AG10803 (cell line): ENCODE measurements at places on chromosomes 12 and 14.

DNA sequence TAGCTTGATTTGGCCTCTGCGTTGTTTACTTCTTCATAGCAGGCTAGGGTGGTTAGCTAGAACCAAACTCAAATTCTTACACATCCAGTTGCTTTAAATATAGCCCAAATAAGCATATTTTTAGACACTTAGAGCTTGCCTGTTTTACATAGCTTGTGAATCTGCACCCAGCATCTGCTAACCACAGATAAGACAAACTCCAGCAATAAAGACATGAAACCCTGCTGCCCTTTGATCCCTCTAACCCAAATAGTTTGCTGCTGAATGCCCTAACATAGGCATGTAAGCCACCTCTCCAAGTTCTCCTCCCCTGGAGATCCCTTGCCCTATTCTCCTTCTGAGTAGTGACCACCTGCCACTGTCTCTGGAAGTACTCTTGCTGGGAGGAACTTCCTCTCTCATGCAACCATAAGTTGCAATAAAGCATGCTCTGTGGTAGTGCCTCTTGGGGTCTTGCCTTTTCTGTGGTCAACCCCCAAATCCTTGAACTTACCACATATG, 185.6 kb downstream of the TMEM117 start:
- no peak for DNase-seq

GRCh38 chr12:115790526-115790925, 487.0 kb downstream of the MED13L start:
- no peak for DNase-seq

- DNase-seq: peak; percentile 2
Measured at GRCh38 chr12:52603314-52603713, 2.1 kb upstream of the KRT72 start.

GRCh38 chr14:77562681-77563080, 53.8 kb downstream of the SPTLC2 start:
- peak; percentile 42 for DNase-seq

- DNase-seq: no peak
Measured at GRCh38 chr12:110957652-110958051, 37.3 kb upstream of the MYL2 start.

DNA sequence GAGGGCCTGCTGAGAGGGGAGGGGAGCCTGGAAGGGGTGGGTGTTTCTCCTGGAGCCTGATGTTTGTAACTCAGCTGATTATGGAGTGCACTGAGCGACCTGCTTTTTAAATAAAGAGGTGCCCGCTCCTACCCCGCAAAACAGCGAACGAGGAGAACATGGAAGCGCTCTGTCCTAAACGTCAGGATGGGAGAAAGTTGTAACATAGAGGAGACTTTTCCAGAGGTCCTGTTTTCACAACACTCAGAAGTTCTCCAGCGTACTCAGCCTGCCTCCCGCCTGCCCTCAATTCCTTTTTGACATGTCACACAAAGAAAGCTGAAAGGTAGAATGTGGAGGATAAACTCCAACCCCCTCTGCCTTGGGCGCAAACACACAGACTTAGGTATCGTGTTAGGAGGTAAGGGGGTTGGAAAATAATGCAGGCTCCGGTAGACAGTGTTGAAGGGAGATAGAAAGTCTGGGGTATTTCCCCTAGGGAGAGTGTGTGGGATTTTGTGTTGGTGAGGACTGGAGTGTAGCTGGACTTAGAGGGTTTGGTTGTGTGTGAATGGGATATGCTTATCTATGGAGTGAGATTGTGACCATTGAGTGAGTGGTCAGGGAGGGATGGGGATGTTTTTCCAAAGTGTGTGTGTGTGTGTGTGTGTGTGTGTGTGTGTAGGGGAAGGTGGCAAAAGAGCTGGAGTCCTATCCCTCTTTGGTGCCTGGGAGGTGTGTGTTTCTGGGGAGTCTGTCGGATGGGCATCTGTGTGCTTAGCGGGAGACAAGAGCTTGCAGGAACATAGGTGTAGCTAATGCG, 2.1 kb downstream of the NTF3 start:
- no peak for DNase-seq

GRCh38 chr12:80268924-80269749, 169.8 kb downstream of the OTOGL start:
- peak; percentile 75 for DNase-seq

DNA sequence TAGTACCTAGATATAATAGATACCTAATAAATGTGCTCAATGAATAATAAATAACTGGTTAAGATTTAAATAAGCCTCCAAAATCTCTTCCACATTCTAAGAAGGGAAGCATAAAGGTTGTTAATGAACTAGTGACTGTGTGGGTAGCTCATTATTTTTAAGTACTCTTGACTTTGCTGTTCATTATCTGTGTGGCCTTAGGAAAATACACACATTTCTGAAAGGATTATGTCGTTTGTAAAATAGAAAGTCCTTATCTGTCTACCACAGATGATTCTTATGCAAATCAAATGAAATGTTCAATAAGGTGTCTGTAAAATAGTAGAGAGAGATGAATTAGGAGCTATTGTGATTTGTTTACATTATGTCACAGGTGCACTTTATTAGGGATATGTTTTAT, 119.5 kb downstream of the LRRK2 start:
- DNase-seq: no peak

GRCh38 chr12:53093777-53094393, 3.6 kb upstream of the IGFBP6 start:
- no peak for DNase-seq

DNA sequence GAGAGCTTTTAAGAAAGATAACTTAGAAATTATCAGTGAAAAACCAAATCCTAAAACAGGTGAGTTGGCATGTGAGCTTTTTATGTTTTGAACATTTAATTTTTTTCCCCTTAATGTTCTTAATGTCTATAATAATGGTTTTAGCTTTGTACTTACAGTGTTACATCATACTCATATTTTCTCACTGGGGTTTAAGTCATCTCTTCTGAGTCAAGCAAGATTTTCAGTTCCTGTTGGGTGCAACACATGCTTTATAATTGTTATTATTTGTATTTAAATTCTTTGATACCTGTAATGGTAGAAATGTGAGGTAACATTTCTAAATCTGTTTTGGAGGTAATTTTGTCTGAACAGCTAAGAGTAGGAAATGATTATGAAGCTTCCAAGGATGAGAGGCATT, 113.0 kb downstream of the PLEKHA5 start:
- DNase-seq: no peak

GRCh38 chr12:54294953-54295566, 5.8 kb downstream of the NFE2 start:
- no peak for DNase-seq

DNA sequence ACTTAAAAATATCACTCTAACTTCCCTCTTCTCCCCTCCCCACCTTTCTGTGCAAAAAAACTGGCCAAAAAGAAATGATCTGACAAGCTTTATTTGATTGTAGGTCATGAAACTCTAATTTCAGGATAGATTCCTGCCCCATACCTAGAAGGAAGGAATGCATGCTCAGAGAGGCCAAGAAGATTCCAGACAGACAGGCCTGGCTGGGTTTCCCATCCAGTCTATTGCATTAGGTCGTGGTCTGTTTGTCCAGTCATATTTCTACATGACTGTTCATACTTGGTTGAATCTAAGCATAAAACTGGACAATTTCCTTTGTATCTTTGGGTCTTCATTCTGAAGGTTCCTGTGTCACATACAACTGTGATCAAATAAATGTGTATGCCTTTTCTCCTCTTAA, 20.0 kb upstream of the SLC15A5 start:
- no peak for DNase-seq

DNA sequence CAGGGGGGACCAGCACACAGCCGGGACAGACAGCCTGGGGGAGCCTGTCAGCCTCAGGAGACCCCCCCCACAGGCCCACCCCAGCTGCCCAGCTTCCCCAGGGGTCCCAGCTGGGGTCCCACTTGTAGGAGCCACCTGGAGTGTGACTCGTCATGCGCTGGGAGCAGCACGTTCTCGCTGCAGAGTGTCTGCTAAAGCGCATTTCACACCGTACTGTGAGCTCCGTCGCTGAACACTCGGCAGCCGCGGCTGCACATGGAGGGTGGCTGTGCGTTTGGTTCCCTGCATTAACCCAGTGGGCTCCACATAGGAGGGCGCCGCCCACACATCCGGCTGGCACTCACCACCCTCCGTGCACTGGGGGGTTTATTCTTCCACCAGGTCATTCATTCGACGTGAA, 56.7 kb downstream of the FBRSL1 start:
- DNase-seq: no peak

DNA sequence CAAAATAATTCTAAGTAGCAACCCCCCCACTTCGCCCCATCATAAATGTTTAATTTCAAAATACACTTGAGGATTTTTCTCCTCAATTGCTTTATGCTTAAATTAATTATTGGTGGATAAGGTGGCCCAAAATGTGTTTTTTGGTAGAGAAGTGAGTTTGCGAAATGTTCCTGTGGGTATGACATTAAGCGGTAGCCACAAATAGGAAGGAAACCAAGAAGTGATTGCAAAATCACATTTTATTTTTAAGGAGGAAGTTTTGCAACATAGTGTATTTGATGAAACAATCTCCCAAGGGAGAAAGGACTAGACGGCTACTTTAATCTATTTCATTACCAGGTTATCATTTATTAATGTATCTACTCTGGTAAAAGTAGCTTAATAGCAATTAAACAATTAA, 25.5 kb downstream of the SLC25A3 start:
- DNase-seq: peak; percentile 85

- no peak for DNase-seq
Measured at GRCh38 chr12:13405961-13406703, 209.6 kb downstream of the EMP1 start.

DNA sequence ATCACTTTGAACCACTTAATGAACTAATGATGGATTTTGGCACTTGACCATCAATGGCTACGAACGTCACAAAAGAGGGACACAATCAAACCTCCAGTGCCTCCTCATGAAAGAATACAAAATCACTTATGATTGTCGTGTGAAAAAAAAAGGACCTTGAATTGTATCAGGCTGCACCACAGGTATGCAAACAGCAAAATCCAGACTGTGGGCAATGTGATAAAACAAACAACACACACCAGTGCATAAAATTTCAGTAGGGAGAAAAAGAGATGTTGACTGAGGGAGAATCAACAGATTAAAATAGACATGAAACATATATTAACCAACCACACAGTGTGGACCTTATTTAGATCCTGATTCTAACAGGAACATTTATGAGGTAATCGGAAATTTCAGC, 2.6 kb downstream of the TSPAN8 start:
- DNase-seq: no peak

GRCh38 chr12:118541934-118542333, 165.6 kb downstream of the SUDS3 start:
- no peak for DNase-seq

GRCh38 chr12:49698619-49699545, 8.3 kb downstream of the FMNL3 start:
- peak; percentile 63 for DNase-seq

DNA sequence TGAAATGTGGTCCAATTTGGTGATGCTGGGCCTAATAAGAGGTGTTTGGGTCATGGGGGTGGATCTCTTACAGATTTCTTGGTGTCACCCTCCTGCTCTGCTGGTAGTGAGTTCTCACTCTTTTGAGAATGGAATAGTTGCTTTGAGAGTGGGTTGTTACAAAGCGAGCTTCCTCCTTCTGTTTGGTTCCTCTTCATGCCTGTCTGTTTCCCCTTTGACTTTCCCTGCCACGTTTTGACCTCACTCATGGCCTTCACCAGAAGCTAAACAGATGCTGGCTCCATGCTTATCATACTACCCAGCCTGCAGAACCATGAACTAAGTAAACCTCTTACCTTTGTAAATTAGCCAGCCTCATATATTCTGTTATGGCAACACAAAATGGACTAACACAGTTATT, 57.7 kb upstream of the LDHB start:
- DNase-seq: no peak

DNA sequence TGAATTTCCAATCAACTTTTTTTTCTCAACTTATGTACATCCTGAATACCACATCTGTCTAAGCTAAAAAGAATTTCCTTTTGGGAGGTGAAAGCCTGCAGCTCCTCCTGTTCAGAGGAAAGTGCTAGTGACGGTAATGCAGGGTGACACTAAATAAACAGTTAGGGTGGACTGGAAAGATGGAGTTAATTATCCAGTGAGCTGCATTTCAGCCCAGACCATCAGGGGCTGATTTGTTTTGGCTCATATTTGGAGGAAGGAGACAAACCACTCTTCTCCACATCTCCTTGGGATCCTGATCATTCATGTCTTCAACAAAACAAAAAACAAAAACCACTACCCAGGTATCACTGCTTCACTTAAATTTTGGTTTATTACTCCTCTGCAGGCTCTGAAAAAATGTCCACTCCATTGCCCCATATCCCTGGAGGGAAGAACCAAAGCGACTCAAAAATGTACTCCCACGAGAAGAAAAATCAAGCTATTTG, 5.1 kb upstream of the SIX1 start:
- DNase-seq: peak; percentile 70
